MCF 10A (cell line): ENCODE measurements at places on chromosomes 12 and 14.

DNA sequence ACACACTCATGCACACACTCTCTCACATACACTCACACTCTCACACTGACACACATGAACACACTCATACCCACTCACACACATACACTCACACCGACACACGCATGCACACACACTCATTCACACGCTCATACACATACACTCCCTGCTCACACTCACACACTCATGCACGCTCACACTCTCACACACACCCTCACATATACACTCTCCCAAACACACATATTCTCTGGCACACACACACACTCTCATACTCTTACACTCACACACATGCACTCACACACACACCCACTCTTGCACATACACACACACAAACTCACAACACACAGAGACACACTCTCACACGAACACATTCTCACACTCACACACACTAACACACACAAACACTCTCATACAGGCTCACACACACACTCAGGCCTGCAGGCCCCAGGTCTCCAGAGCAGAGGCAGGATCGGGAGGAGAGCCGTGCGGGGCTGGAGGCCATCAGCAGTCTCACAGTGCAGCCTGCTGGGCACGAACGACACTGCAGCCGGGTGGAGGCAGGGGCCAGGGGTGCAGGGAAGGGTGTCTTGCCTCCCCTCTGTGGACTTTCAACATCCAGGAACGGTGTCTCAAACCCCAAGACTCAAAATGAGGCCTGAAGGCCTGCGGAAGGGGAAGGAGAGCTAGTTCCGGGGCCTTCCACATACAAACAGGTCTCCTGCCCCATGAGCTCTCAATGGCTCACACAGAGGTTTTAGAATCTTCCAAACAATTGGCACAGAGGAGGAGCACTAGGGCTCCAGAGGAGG is 148.7 kb downstream of the ANO2 start:
- no peak for DNase-seq
- H3K36me3 ChIP-seq, result no peaks in the 10 kb centered on the region
- H3K4me3 ChIP-seq, result no peak overlapping the region
- no peak overlapping the region for H3K27ac ChIP-seq
- no peaks in the 10 kb centered on the region for H3K4me1 ChIP-seq

- H3K27ac ChIP-seq, result peak within 1 kb of the TSS; percentile 90
- H3K4me1 ChIP-seq, result peaks cover 15% of the 10 kb centered on the region
These were observed at the start of gene CEP170B for GRCh38 chr14:104865081-104865630. CEP170B (plus strand) TSS chr14:104865268; CDS start chr14:104868451, 3,183 bp downstream.

GRCh38 chr14:46661728-46662127 is 10.1 kb upstream of the RPL10L start:
- peaks cover 18% of the 10 kb centered on the region for H3K27me3 ChIP-seq
- H3K27ac ChIP-seq, result no peak overlapping the region
- no peaks in the 10 kb centered on the region for H3K36me3 ChIP-seq
- H3K4me1 ChIP-seq, result no peaks in the 10 kb centered on the region
- peak; percentile 14 for DNase-seq

DNA sequence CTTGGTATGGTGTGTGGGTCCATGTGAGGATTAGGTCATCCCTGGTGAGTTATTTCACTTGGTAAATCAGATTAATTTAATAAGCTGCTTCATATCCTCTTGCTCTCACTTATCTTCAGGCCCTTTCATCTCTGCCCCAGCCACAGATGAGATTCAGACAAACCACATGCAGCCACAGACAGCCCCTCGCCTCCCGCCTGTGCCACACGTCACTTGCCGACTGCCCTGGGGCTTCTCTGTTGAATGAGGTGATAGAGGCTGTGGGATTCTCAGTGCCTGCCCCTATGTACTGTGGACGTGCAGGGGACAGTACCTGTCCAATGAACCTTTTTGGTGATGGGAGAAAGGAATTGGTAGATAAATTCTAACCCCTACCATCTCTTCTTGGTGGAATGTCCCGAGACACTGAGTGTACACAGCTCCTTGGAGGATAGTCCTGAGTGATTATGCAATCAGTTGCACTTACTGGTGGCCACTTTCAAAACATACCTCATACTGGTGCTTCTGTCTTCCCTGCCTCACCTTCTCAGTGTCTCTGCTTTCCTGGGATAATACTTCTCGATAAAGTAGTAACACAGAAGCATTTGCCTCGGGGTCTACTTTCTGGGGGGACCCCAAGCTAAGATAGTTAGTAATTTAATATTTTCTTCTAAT is 248.7 kb downstream of the TTC6 start:
- no peak overlapping the region for H3K4me3 ChIP-seq
- no peak for DNase-seq
- no peak overlapping the region for H3K27ac ChIP-seq
- H3K4me1 ChIP-seq, result no peaks in the 10 kb centered on the region
- H3K27me3 ChIP-seq, result no peaks in the 10 kb centered on the region
- H3K36me3 ChIP-seq, result no peaks in the 10 kb centered on the region

- H3K4me1 ChIP-seq, result no peaks in the 10 kb centered on the region
- DNase-seq, result no peak
- peaks cover 6% of the 10 kb centered on the region for H3K36me3 ChIP-seq
- peaks cover 73% of the 10 kb centered on the region for H3K27me3 ChIP-seq
These were observed 979.0 kb downstream of the TMEM121 start for GRCh38 chr14:106505366-106505765.

DNA sequence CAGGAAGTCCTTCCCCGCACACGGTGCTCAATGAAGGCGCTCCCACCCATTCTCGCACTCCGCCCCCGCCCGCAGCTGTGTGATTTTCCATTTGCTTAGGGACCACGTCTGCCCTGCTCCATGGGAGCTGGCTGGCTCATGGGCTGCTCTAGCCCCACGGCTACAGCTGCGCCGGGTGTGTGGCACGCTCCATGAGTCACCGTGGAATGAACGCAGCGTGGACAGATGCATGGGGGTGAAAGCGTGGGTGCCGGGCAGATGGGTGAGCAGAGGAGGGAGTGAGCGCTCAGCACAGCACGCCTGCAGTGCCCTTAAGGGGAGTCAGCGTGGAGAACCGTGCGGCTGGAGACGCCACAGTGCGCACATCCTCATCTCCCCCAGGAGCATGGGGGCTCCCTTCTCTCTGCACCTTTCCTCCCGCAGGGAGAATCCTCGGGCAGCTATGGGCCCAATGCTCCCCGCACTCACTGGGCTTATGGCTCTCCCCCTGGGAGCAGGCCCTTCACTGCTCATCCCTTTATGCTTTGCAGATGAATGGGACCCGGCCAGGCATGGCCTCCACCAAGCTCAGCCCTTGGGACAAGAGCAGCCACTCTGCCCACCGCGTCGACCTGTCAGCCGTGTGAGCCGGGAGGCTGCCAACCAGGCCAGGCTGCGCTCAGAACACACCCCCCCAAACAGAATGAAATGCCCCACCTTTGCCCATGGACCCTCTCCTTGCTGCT is 185.1 kb downstream of the ADGRD1 start:
- H3K27me3 ChIP-seq, result peaks cover 14% of the 10 kb centered on the region
- no peaks in the 10 kb centered on the region for H3K36me3 ChIP-seq
- no peak for DNase-seq
- no peak overlapping the region for H3K27ac ChIP-seq

- H3K27ac ChIP-seq, result no peak overlapping the region
- H3K4me1 ChIP-seq, result no peaks in the 10 kb centered on the region
- no peak for DNase-seq
- no peaks in the 10 kb centered on the region for H3K27me3 ChIP-seq
- no peaks in the 10 kb centered on the region for H3K36me3 ChIP-seq
These were observed 53.3 kb downstream of the SLC15A5 start for GRCh38 chr12:16224196-16224595.
